SK-MEL-5 (cell line): ENCODE measurements at places on chromosomes 12 and 14. TPM values are rescaled to one million over a fixed set of nuclear protein-coding genes. Genes with fewer than 3 reads are reported as not detected.

The LTB4R2 gene
- total RNA-seq = 2.3 and 3.2 TPM in 2 replicates

The GLIPR1 gene
- total RNA-seq = 0.35 and 0.61 TPM in 2 replicates

The RPL10L gene
- total RNA-seq = not detected in 2 replicates

The POTEG gene
- total RNA-seq = 0.21 and 0.35 TPM in 2 replicates

The SMOC1 gene
- 0.08 TPM in 1 of 2 replicates, not detected in the other for total RNA-seq

The NR4A1 gene
- 33.5 and 35.4 TPM in 2 replicates for total RNA-seq

The PMCH gene
- total RNA-seq = not detected in 2 replicates

The SHMT2 gene
- total RNA-seq = 345 and 365 TPM in 2 replicates

The ART4 gene
- total RNA-seq = not detected in 2 replicates

The NEDD1 gene
- 31.9 and 37.3 TPM in 2 replicates for total RNA-seq

The GSG1 gene
- not detected in 2 replicates for total RNA-seq
